ENCODE measurements at places on chromosomes 5 and 9.

DNA sequence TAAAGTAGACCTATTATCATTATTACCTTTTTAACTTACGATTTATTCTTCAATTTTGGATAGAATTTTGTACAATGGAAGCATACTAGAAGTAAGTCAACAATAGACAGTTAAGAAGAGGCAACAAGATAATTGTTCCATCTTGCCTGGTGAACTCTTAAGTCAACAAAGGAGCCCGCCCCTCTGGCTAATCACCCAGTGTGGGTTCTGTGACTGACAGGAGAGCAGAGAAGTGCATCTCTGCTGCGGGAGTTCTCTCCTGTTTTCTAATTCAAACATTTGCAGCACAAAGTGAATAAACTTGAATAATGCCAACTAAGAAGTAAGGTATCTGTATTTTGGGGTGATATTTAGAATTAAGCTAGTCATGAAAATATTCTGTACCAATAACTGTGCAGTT lies 6.7 kb upstream of the ISL1 start:
- no peak for DNase-seq

DNA sequence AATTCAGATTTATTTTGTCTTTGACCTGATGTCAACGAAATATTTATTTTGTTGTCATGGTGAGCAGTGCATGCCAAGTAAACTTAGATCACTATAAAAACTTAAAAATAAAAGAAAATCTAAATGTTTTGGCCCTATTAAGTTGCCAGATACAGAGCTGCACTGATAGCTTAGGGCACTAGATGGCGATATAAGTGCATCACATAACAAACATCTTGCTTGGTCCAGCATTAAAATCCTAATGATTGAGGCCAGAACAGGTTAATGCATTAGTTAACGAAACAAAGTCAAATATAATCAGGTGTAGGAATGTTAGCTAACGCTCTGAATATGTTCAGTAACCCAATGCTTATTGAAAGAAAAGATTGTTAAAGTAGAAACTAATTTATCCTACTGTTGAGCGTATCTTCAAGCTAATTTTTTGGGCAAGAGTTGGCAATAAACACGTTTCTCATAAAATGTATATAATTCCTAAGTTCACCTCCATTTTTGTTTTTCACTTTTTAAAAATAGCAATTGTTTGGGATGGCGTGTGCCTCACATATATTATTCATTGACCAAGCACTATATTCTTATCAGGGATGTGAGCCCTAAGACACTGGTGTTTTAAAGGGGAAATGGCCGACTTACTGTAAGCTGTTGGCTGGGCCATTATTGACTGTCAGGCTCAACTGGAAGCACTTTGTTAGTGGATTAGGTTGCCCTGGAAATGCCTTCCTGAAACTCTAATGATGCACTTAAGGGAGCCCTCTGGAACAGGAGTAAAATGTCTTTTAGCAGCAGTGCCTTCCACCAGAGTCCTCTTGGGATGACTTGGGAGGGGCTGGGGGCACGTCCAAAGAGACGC lies 33.3 kb downstream of the KCTD16 start:
- peak; percentile 68 for DNase-seq

DNA sequence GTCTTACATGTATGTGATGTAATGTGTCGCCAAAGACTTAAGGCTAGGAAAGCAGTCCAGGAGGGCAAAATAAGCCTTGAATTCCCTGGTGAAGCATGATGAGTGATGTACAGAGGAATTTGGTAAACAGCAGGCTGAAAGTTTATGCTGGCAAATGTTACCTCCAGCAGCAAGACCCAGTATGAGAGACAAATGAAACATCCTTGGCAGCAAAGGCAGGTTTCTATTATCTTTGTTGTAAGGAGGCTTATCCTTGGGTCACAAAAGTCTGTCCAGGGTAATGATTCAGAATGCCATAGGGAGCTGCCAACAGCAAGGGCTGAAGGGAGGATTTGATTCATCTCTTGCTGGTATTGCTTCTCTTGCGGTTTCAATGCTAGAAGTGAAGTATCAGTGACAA lies 75.9 kb upstream of the HTR4 start:
- no peak for DNase-seq

DNA sequence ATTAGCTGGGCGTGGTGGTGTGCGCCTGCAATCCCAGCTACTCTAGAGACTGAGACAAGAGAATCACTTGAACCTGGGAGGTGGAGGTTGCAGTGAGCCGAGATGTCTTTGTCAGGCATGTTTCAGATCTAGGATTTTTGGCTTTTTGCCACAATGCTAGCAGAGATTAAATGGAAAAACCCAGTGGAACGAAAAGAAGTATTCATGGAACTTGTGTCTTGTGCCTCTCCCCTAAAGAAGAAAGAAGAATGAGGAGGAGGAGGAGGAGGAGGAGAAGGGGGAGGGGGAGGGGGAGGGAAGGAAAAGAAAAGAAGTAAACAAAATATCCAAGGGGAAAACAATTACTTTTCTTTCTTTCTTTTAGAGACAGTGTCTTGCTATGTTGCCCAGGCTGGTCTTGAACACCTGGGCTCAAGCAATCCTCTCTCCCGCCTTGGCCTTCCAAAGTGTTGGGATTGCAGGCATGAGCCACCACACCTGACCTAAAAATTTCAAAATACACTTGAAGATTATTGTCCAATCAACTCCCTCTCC lies 106.0 kb downstream of the ARRDC3 start:
- DNase-seq: no peak

DNA sequence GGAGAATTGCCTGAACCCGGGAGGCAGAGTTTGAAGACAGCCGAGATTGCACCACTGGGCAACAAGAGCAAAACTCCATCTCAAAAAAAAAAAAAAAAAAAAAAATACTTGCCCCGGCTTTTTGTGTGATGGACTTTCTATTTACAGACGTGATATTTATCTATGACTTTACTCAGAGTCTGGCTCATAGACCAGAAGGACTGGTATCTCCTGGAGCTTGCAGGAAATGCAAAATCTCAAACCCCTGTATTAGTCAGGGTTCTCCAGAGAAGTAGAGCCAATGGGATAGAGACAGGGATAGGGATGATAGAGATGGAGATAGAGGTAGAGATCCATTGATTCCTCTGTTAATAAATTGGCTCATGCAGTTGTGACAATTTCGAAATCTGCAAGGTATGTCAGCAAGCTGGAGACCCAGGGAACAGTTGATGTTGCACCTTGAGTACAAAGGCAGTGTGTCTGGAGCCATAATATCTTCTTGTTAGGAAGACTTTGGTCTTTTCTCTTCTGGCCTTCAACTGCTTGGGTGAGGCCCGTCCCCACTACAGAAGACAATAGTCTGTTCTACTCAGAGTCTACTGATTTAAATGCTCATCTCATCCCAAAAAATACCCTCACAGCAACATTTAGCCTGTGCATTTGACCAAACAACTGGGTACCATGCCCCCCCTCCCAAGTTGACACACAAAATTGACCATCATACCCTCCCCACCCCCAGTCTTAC lies 195.4 kb upstream of the MSX2 start:
- DNase-seq: no peak

DNA sequence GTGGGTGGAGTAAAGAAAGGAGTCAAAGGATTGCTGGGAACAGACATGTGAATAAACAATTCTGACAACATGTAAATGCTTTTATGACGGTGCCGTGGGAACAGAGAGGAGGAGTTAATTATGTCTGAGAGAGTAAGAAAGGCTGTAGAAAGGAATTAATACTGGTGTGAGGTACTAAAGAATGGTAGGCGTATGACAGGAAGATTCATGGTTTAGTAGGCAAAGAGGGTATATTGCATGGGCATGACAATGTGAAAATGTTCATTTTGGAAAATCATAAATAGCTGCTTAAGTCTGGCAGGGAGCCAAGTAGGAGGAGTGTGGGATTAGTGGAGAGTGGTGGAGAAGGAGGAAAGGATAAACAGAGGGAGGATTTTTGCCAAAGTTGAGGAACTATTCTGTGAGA lies 19.7 kb downstream of the NAA35 start:
- DNase-seq: peak; percentile 28

GRCh38 chr9:126532019-126532462 lies 81.7 kb upstream of the LMX1B start:
- DNase-seq: peak; percentile 69

DNA sequence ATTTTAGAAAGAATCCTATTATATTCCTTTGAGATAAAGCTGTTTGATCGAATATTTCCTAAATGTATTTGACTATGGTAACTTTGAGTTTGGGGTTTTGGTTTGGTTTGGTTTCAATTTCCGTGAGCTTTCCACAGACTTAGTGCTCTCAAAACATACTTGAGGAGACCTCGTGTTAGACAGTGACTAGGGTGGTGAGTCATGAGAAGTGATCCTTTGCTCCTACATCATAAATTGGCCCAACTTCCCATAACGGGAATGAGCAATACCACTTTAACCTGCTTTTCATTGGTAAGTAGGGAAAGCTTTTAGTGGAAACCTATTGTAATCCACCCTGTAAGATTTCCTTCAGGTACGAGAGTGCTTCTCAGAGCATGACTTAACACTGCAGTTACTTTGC lies 3.8 kb upstream of the RASEF start:
- DNase-seq: no peak

- no peak for DNase-seq
Observed at GRCh38 chr5:86909418-86910295, 291.9 kb downstream of the COX7C start.

DNA sequence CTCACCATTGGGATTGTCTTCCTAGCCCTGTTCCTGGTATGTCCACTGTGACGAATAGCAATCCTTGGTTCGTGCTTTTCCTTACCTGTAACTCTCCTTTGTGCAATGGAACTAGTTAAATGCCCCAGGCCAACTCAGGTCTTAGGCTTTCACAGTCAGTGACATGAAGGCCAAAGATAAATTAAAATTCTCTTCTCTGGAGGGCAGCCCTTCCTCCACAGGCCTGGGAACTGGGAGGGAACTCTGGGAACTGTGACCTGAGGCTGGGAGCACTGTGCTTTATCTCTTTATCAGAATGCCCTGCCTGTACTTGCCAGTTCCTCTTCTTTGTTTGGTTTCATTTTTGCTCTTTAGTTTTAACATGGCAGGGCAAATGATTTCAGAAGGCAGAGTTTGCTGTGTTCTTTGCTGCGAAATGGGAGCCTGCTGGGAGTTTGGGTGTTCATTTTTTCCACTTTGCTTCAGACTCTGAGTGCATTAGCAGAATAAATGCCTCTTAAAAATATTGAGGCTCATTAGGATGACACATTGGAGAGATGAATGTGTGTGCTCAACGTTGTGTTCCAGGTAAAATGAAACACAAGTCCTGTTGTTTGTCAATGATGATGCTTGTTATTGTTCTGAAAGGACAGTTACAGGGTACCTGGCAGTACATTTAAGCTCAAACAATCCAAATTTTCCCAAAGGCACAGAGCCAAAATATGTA lies 118.1 kb downstream of the NUDT12 start:
- DNase-seq: no peak

GRCh38 chr9:136757328-136757727 lies 715 bp downstream of the LCN8 start:
- DNase-seq: peak; percentile 70

DNA sequence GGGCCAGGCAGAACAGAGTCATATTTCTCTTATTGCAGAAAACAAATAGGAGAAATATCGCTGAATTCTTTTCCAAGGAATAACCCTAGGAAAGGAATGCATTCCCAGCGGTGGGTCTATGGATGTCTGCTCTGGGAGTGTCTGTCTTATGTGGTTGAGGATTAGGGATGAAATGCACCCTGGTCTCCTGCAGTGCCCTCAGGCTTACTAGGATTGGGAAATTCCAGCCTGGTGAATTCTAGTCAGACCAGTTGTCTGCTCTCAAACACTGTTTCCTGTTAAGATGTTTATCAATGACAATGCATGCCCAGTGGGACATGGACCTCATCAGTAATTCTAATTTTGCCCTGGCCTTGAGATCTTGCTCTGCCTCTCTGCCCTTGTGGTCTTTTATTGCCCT lies 136.1 kb upstream of the ELAVL2 start:
- no peak for DNase-seq

- DNase-seq: no peak
Observed at GRCh38 chr5:77151501-77151900, 59.0 kb upstream of the PDE8B start.

GRCh38 chr9:114834386-114834785 lies 28.5 kb upstream of the TNFSF15 start:
- no peak for DNase-seq

- no peak for DNase-seq
Observed at GRCh38 chr5:119353686-119354366, 2.0 kb upstream of the TNFAIP8 start.

GRCh38 chr5:58505971-58506640 lies 14.9 kb downstream of the GAPT start:
- DNase-seq: no peak

GRCh38 chr5:56812110-56812509 lies 3.2 kb upstream of the MAP3K1 start:
- no peak for DNase-seq

DNA sequence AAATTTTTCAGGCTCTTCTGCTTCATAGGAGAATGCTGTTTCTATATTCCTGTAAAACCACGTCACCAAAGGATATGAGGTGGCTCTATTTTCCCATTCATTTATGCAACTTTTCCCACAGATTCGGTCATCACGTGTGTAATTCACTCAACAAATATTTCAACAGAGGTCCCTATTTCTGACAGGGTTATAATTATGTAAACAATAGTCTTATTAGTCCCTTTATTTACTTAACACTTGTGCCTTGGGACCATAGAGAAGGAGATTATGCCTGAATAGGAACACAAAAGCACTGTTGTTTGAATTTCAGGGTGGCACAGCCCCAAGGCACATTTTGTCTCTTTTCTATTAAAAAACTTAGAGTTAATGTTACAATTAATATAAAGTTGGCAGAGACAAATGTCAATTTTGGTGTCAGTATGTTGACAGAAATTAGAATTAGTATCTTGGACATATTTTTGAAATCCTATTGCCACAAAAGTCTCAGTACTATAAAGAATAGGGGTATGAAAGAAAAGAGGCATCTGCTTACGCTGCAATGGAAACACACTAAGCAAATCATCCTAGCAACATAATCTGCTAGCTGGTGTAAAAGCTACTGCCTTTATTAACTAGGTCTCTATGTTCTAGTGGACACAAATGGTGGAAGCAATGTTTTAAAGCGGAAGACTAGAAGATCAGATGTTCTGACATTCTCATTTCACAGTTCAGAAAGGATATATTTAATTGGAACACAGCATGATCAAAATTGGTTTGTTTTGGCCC lies 229.1 kb upstream of the TBCA start:
- no peak for DNase-seq

- DNase-seq: no peak
Observed at GRCh38 chr5:130874861-130875417, 290.1 kb downstream of the HINT1 start.

DNA sequence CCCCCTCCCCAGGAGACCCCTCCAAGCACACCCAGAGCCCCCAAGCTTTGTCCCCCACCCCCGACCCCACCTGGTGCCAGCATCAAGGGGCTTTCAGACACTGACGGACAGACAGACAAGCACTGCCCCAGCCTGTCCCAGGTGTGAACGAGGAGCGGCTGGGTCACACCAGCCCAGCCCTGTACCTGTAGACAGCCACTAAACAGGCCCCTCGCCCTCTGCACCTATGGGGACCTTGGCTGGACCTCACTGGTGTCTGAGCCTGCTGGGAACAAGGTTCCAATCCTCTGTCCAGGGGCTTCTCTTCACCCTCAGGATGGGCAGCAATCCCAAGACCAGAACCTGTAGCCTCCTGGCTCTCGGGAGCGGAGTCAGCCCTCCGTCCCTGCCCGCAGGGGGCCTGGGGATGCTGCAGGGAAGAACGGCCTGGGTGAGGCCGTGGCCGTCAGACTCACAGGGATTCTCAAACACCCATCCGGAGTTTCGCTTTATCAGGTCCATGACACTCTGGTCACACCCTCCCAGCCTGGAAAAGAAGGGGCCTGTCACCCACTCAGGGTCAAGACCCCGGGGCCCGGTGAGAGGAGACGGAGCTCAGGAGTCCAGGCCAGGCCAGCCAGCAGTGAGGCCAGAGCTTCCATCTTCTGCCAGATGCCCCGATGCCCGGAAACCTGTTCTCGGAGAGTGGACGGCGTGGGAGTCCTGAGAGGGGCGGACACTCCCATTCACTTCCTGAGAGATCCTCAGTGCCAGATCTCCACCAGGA lies 2.8 kb downstream of the LCN6 start:
- DNase-seq: no peak
